ENCODE measurements at places on chromosomes 11 and 22.

GRCh38 chr11:70067591-70068341 lies 10.4 kb upstream of the ANO1 start:
- DNase-seq: no peak

GRCh38 chr11:6568191-6568918 lies 35.1 kb downstream of the RRP8 start:
- DNase-seq: peak; percentile 56

DNA sequence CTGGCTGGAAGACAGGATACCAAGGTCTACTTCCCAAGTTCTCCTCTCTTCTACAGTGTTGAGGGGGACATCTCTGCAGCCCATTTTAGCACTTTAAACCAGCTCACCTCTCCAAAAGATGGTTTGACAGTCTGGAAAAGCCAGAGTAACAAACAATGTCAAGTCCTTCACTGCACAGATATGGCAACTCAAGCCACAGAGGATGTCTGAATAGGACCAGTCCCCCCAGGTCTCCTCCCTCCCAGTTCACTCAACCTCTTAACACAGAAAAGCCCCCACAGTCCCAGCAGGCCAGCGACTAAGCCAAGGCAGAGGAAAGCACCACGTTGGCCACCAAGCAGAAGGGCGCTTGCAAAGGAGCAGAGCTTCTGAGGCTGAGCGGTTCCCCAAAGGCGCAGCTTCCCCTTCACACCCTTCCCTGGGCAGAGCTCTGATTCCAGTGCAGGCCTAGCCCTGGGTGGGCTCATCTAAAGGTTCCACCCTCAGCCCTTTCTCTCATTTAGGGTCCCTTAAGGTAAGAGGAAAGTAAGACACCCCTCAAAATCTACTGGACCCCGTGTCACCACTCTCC lies 62.7 kb downstream of the PAK1 start:
- DNase-seq: peak; percentile 25

- no peak for DNase-seq
Measured at GRCh38 chr11:23988381-23989006, 508.4 kb upstream of the LUZP2 start.

DNA sequence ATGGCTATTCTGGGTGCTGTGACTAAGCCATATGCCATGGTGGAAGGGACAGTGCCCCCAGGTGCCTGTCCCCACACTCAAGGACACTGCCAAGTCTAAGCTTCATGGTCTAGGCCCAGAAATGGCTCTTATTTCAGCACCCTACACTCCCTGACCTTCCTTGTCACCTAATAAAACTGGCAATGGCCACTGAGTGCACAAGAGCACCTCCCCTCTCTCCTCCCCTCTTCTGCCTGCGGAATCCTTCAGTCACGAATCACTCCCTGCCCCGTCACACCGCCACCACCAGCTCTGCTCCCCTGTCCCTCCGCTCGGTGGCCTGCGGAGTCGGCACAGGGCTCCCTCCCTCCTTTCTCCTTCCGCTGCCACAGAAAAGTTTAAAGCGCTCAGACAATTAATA lies 19.0 kb upstream of the LMO1 start:
- DNase-seq: no peak
